ENCODE measurements at places on chromosomes 1 and 21.

DNA sequence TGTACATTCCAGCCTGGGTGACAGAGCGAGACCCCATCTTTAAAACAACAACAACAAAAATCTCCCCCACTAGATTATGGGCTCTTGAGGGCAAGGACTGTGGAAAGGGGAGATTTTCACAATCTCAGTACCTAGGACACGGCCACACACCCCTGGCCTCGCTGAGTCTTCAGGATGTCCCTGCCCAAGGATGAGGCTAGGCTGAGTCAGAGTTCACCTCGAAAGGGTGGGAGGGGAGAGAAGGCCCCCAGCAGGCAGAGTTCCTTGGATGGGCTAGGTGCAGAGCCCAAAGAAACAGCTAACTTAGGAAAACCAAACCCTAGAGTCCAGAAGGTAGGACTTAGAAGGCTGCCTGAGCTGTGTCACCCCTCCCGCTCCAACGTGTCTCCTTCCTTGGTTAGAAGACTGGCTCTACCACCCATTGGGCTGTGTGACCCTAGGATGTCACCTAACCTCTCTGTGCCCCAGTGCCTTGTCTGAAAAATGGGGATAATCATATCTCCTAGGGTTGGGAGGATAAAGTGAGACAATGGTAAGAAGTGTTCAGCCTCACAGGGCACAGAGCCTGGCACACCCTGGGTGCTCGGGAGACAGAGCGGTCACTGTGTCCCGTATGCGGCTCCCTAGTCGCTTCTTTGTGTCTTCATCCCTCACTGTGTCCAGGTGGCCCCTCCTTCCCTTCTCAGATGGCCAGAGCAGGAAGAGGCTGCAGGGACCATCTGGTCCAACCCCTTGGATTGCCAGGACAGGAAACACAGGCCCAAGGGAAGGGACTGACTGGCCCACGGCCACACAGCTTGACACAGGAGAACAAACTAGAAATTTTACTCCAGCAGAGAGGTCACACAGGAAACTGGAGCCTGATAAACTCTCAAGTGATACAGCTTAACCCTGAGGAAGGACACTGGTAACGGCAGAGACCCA, 11.2 kb downstream of the TRIM62 start:
- DNase-seq = no peak

DNA sequence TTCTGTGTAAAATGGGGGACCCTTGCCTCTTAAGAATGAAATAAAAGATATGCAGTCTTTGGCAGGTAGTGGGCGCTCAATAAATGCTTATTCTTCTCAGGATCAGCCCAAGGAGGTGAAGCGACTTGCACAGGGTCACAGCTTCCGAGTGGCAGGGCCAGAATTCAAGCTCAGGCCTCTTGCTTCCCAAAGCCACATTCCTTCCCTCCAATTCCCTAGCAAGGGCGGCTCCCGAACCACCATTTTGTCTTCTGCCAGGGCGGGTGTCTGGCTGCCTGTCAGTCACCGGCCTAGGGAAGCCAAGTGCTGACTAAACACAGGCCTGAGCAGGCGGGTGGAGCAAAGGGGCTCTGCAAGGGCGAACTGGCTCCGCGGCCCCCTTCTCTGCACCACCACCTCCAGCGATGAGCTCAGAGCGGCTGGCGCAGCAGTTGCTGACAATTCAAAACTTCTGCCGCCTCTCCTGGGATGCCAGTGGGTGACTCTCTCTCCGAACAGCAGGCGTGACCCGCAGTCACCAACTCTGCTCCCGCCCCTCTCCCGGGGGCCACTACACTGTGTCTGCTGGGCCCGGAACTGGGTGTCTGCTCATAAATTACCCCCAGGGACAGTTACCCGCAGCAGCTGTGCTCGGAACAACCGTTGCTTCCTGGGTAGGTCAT, 10.8 kb downstream of the GPR3 start:
- DNase-seq = no peak

DNA sequence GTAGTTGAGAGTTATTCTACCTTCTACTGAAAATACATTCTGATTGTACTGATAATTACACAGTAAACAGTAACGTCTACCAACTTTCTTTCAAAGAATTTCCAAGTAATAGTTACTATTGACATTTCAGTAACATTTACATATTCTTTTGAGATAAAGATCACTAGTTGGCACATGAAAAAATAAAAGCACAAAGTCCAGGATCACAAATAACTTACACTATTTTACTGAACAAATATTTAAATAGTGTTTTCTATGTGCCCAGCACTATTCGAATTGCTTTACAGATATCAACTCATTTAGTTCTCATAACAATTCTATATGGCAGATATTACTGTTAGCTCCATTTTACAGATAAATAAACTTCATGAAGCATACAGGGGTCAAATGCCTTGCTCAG, 126.4 kb downstream of the TTLL7 start:
- DNase-seq = no peak

GRCh38 chr1:216723274-216723780, at the start of gene ESRRG:
Gene ESRRG (minus strand): TSS chr1:216723429. CDS start chr1:216723299, 130 bp downstream.
- DNase-seq = no peak

DNA sequence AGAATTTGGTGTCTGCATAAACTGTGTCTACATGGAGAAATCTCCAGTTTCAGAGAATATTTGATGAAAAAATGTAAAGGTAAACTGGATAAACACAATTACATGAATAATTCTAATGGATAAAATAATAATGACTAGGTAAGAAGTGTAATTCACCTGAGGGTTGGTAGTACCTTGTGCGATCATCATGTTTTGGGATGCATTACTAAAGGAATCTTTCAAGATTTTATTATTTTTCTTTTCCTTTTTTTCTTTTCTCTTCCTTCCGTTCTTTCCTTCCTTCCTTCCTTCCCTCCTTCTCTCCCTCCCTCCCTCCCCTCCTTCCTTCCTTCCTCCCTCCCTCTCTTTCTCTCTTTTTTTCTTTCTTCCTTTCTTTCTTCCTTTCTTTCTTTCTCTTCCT, 818.7 kb downstream of the LTN1 start:
- DNase-seq = no peak

DNA sequence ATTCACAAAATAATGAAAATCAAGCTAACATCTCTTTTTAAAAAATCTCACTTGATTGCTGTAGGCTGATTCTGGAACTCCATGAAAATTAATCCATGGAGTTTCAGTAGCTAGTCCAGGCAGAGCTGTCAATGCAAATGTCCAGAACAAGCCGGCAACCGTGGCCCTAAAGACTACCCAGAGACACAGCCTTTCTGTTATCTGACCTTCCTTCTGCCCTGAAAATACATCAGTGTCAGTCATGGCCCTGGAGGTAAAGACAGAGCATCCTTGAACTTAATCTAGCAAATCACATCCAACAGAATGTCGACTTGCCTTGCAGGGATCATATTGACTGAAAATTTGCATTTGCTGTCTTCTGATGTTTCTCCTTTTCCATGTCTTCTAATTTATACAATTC, 887.4 kb upstream of the B3GALT2 start:
- DNase-seq = no peak
